NCI-H1048 (cell line): ENCODE measurements at places on chromosomes 16 and 17.

DNA sequence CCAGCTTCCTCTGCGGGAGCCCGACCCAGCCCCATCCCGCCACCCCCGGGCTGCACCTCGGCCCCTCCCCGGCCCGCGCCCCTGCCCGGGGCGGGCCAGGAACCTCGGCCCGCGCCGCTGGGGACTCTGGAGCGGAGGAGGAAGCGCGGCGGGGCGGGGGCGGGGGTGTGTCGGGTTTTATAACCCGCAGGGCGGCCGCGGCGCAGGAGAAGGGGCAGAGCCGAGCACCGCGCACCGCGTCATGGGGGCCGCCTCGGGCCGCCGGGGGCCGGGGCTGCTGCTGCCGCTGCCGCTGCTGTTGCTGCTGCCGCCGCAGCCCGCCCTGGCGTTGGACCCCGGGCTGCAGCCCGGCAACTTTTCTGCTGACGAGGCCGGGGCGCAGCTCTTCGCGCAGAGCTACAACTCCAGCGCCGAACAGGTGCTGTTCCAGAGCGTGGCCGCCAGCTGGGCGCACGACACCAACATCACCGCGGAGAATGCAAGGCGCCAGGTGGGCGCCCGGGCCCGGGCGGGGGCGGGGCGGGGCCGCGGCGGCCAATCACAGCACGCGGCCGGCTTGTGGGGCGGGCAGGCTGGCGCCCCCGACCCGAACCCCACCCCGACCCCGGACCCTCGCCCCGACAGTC lies at the start of gene ACE:
TSS of gene ACE (plus strand) at position 208 of the 626 bp plus-strand sequence. CDS start at position 242, 34 bp downstream.
- DNase-seq = no peak

DNA sequence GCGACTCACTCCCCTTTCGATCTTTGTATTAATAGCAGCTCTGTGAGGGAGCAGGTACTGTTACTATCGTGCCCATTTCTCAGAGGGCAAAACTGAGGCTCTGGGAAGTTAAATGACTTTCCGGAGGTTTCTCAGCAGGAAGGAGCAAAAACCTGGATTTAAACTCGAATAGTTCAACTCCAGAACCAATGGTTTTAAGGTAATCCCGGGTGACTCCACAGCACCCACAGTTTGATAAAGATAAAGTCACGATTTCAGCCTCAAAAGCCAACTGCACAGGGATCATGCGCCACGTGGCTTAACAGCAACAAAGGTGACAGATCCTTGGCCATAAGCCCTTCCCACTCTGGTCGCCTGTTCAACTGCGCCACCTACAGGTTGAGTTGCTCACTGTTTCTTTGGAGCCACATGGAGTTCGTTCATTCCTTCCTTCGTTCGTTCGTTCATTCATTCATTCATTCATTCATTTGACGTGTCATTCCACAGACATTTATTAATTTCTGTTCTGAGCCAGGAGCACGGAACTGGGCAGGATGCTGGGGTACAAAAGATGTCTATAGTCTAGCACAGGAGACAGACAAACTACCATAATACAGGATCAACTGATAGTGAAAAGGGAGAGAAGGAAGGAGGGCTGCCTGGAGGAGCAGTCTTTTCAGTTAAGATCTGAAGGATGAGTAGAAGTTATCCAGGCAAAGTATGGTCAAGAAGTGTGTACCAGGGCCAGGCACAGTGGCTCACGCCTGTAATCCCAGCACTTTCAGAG lies 134.8 kb downstream of the HS3ST2 start:
- no peak for DNase-seq

GRCh38 chr16:68046106-68046505 lies 23.0 kb downstream of the DUS2 start:
- DNase-seq = no peak

DNA sequence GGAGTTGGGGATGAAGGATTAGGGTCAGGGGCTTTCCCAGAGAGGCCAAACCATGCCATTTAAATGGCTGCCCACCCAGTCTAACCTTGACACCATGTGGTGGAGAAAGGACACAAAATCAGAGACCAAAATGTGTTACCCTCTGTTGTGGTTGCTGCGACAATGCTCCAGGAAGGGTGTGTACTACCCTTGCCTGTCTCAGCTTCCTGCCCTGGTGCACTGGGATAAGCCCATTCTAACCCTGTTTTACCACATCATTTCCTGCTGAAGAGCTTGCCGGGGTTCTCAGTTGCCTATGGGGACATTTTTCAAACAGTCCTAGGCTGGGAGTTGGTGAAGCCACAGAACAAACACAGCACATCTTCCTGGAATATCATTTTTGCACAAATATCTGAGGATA lies 4.9 kb downstream of the OR4D1 start:
- no peak for DNase-seq

- DNase-seq = no peak
Measured at GRCh38 chr16:17571499-17572093, 100.8 kb upstream of the XYLT1 start.

- no peak for DNase-seq
Measured at GRCh38 chr16:361341-361871, 8.9 kb upstream of the AXIN1 start.

DNA sequence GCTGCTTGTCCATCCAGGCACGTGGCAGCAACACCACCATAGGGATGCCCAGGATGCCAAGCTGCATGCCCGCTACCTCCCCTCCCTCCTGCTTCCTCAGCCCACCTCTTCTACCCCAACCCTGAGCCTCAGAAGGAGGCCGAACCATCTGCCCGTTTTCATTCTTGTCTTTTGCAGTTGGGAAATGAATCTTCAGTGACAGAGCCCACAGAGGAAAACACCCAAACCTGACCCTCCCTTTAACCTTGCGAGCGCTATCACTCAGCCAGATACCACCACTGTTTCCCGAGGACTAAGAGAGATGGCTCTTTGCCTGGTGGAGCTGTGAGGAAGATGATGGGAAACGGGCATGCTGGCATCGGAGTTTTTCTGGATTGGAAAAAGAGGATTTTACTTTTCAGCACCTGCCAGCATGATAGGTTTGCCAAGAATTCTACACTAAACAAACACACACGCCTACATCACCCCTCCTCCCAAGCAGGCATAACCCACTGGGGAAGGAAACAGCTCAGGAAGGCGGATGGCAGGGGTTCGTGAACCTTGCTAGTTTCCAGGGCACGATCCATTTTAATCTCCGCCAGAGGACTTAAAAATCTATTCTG lies 457.4 kb downstream of the SLC39A11 start:
- no peak for DNase-seq

- DNase-seq = no peak
Measured at GRCh38 chr17:31721291-31722025, 137.6 kb downstream of the COPRS start.

DNA sequence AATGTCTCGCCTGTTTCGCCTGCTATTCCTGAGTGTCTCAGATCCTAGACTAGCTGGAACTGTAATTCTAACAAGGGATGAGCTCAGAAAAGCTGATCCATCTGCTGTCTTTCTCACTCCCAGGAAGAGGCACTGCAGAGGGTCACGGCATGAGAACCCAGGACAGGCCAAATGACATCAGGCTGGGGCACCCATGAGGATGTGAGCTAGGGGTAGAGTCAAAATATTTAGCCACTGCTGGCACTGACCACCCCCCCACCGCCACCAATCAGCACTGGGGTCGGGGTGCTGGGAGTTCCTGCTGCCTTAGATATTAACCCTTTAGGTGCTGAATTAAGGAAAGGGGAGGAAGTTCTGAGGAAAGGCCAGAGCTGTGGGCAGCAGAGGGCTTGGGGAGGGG lies 112.4 kb downstream of the IRX3 start:
- no peak for DNase-seq
